ENCODE measurements at places on chromosomes 1 and 21.

DNA sequence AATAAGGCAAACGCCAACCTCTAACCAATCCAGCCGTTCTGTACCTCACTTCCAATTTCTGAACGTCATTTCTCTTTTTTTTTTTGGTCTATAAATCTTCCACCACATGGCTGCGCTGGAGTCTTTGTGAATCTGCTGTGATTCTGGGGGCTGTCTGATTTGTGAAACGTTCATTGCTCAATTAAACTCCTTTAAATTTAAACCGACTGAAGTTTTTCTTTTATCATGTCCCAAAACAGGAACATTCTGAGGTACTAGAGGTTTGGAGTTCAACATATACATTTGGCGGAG lies 65.5 kb upstream of the BACH1 start:
- DNase-seq, result no peak

DNA sequence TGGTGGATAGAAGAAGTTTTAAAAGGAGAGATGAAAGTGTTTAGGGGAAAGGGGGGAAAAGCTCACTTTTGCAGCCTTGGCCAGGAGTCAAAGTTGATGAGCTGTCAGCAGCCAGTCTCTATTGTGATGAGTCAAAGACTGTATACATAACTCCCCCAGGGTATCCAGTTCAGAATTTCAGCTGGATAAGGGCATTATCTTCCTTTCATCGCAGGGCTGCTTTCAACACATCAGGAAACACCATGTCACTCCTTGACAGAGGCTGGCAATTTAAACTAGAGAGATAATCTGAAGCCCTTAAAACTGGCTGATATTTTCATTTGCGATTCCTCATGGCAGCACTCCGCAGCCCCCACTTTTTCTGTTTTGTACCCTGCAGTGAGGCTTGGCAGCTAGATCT lies 328.5 kb downstream of the TBX15 start:
- DNase-seq, result no peak

DNA sequence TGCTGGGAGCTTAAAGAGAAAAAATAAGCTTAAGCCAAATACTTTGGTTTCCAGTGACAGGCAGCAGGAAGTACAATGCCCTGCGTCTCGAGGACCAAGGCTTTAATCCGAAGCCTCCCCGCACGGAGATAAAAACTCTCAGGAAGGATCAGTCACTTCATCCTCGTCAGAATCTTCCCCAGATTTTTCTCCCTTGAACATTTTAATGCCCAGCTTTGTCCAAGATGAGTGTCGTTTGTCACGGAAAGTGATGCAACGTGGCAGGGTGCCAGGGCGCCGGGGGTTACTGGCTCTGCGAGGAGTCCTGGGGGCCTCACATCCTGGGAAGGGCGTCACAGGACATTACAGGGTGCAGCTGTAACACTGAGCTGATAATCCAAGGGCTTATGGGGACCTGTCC lies 25.2 kb upstream of the PCBP3 start:
- DNase-seq, result peak; percentile 38

DNA sequence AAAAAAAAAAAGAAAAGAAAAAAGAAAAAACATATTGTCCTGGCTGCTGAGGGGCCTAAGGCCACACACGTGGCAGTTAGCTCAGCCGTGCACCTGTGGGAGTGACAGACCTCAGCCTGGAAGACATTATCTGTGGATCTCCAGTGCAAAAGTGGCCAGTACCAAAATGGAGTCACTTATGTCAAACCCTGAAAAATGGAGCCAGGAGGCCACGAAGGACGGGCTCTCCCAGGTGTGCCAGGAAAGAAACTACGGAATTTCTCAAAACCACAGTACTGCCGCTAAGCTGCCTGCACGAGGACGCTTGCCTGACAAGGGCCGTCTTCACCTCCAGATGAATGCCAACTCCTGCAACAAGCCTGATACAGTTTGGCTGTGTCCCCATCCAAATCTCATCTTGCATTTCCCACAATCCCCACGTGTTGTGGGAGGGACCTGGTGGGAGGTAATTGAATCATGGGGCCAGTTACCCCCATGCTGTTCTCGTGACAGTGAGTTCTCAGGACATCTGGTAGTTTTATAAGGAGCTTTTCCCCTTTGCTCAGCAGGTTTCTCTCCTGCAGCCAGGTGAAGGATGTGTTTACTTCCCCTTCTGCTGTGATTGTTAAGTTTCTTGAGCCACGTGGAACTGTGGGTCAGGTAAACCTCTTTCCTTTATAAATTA lies 5.3 kb upstream of the MIB2 start:
- no peak for DNase-seq
